ENCODE measurements at places on chromosomes 11 and 22.

DNA sequence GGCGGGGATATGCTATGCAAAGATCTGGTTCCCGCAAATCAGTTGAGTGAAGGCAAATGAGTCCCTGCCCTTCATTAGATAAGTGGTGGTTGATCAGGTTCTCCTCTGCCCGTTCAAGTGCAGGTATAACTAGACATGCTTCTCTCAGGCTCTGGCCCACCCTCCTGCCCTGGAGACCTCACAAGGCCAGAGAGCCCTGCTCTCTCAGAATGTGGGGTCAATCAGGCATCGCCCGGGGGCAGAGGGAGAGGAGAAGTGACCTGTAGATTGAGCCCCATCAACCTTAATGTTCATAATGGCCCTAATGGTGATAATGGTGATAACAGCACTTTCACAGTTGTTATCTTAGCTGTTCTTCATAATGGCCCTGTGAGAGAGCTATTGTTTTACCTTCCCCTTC lies 224.3 kb downstream of the DSCAML1 start:
- DNase-seq, result no peak

- no peak for DNase-seq
Observed at GRCh38 chr11:118843565-118843964, 40.1 kb upstream of the CXCR5 start.

DNA sequence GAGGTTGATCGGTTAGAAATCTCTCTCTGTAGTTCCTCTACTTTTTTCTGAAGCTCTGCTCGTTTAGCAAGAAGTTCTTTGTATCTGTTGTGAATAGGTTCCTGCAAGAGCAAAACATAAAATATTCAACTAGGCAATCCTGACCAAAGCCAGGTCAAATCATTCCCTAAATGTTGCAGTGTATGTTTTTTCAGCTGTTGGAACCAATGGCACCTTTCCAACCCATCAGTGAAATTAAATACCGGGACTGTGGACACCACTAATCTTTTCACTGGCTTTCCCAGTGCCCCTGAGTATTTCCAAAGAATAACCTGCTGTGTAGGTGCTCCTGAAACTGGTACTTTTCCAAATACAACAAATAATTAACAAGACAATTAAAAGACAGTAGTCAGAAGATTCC lies 45.1 kb downstream of the CEP57 start:
- DNase-seq, result no peak

GRCh38 chr22:37953062-37953436 lies 352 bp downstream of the C22orf23 start:
- no peak for DNase-seq

- DNase-seq, result peak; percentile 48
Observed at GRCh38 chr22:28442711-28443525, 236.7 kb downstream of the TTC28 start.

DNA sequence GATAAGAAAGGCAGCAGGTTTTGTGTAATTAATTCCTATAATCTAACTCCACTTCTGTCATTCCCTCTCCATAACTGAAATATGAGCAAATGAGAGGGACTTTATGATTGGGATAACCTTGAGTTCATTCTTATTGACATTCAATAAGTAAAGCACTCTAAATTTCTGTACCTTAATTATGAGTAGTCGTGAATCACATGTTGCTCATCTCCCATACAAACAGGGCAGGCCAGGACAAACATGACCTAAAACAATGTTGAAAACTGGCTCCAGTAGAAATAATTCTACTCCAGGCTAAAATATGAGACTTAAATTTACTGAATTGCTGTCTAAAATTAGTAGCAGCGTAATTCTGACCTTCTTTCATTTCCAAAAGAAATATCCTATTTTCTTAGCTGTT lies 505.4 kb downstream of the NELL1 start:
- no peak for DNase-seq

DNA sequence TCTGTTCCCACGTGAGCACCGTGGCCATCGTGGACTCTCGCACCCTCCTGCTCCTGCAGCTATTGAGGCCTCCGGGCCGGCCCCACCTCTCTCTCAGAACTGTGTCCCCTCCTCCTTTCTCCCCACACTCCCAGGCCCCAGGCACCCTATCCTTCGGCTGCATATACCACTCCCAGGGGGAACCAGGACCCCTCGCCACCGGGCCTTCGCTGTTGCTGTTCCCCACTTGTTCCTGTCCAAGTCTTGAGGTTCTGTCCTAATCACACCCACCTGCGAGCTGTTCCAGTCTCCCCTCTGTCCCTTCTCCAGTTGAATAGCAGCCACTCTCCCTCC lies 43.0 kb upstream of the CDON start:
- DNase-seq, result no peak

- no peak for DNase-seq
Observed at GRCh38 chr11:444396-445144, 2.8 kb upstream of the ANO9 start.

DNA sequence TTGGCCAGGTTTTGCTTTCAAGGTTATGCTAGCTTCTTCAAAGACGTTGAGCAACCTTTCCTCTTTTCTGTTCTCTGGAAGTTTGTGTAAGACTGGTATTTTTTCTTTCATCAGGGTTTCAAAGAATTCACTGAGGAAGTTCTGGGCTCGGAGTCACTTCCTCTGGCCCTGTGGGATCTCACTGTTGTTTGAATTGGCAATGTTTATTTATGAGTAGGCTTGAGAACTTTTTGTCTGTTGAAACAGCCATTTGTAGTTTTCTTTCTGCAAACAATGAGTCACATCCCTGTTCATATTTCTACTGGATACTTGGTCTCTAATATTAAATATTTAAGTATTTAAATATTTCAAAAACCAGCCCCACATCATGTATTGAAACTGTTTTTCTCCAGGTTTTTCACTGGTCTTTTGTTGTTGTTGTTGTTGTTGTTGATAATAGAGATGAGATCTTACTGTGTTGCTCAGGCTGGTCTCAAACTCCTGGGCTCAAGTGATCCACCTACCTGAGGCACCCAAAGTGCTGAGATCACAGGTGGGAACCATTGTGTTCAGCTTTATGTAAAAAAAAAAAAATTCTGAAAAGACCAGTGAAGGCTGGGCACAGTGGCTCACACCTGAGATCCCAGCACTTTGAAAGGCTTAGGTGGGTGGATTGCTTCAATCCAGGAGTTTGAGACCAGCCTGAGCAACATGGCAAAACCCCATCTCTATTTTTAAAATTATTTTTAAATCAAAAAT lies 26.9 kb downstream of the SUSD2 start:
- peak; percentile 30 for DNase-seq

GRCh38 chr11:79078999-79079398 lies 361.8 kb downstream of the TENM4 start:
- no peak for DNase-seq

DNA sequence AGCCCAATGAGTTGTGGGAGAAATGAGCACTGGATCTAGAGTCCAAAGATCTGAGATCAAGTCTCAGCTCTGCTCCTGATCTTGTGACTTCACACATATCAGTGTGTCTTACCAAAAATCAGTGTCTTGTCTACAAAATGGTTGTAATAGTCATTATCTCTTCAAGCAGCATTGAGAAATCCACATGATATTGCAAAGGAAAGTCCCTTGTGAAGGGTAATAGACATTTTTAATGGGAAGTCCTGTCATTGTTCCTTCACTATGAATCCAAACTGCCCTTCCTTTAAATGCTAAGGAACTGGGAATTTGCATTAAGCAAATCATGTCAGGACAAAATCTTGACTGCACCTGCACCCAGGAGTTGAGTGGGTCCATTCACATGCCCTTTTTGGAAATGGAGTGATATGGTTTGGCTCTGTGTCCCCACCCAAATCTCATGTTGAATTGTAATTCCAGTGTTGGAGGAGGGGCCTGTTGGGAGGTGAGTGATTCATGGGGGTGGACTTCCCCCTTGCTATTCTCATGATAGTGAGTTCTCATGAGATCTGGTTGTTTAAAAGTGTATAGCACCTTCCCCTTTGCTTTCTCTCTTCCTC lies 51.1 kb downstream of the COMMD9 start:
- no peak for DNase-seq

DNA sequence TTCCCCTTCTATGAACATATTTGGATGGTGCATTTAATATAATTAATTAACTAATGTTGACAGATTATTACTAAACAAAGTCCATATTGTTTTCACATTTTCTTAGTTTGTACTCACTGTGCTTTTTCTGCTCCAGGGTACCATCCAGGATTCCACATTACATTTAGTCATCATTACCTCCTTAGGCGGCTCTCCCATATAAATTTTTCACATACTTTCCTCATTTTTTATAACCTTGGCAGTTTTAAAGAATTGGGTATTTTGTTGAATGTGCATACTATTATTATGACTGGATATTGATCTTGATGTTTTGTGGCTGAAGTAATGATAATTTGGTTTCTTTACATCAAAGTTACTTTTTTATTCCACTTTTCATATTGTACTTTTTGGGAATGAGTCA lies 755.6 kb upstream of the ANO3 start:
- DNase-seq, result no peak

- no peak for DNase-seq
Observed at GRCh38 chr22:50136581-50137015, 33.9 kb upstream of the PANX2 start.

DNA sequence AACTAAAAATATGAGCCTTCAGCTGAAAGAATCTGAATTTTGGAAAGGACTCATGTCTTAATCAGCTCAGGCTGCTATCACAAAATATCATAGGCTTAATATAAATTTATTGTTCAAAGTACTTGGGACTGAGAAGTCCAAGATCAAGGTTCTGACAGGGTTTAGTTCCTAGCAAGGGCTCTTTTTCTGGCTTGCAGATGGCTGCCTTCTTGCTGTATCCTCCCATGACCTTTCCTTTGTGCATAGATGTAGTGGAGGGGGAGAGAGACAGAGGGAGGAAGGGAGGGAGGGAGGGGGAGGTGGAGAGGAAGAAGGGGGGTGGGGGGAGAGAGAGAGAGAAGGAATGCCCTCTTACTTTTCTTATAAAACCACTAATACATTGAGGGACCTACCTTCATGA lies 306.8 kb upstream of the DDI1 start:
- DNase-seq, result no peak

- no peak for DNase-seq
Observed at GRCh38 chr11:8661001-8661795, 21.3 kb downstream of the TRIM66 start.

DNA sequence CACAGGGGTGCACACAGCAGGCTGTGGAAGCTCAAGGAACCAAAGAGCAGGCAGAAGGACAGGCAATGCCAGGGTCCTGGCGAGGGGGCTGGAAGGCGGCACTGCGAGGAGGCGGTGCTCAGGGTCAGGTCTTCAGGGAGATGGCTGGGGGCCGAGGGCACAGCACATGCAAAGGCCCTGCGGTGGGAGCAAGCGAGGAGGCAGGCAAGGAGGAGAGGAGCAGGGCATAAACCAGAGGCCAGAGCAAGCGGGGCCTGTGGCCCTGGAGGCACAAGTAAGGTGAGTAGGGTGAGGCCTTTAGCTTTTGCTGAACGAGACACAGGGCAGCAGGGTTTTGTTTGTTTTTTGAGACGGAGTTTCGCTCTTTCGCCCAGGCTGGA lies 126.9 kb downstream of the ARHGAP8 start:
- DNase-seq, result no peak

DNA sequence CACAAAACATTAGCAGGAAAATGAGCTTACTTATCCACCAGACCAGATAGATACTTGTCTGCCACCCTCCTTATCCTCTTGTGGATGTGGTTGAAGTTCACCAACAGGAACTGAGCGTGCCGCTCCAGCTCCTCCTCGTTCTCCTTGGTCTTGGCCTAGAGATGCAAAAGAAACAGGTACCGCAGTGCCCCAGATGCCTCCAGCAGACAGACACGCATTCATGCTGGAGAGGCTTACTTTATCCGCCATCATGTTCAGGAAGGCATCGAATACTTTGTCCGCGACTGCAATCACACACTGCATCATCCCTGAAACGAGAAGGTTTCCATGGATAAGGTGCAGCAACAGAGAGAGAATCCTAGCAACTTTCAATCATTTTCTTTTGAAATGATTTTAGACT lies 21.0 kb upstream of the SERPIND1 start:
- DNase-seq, result no peak

DNA sequence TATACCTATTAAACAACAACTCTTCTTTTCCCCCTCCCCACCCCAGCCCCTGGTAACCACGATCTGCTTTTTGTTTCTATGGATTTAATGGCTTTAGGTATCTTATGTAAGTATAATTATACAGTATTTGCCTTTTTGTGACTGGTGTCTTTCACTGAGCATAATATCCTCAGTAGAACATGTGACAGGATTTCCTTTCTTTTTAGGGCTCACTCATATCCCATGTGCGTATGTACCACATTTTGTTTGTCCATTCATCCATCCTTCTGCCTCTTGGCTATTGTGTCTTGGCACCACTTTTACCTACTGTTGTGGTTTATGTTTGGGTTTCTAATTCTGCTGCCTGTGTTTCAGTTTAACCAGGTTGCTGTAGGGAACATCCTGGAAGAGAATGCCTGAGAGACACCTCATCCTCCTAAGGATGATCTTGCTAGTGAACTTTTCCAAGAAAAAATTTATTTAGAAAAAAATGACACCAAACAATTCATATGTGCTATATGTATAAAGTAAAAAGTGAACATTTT lies 77.6 kb upstream of the SESN3 start:
- DNase-seq, result no peak

GRCh38 chr11:30801357-30801756 lies 215.2 kb upstream of the MPPED2 start:
- no peak for DNase-seq

- no peak for DNase-seq
Observed at GRCh38 chr22:40671369-40671768, 7.9 kb upstream of the MCHR1 start.

- no peak for DNase-seq
Observed at GRCh38 chr11:115580927-115581680, 76.9 kb upstream of the CADM1 start.

GRCh38 chr11:36657610-36658267 lies 59.7 kb upstream of the RAG2 start:
- DNase-seq, result no peak

DNA sequence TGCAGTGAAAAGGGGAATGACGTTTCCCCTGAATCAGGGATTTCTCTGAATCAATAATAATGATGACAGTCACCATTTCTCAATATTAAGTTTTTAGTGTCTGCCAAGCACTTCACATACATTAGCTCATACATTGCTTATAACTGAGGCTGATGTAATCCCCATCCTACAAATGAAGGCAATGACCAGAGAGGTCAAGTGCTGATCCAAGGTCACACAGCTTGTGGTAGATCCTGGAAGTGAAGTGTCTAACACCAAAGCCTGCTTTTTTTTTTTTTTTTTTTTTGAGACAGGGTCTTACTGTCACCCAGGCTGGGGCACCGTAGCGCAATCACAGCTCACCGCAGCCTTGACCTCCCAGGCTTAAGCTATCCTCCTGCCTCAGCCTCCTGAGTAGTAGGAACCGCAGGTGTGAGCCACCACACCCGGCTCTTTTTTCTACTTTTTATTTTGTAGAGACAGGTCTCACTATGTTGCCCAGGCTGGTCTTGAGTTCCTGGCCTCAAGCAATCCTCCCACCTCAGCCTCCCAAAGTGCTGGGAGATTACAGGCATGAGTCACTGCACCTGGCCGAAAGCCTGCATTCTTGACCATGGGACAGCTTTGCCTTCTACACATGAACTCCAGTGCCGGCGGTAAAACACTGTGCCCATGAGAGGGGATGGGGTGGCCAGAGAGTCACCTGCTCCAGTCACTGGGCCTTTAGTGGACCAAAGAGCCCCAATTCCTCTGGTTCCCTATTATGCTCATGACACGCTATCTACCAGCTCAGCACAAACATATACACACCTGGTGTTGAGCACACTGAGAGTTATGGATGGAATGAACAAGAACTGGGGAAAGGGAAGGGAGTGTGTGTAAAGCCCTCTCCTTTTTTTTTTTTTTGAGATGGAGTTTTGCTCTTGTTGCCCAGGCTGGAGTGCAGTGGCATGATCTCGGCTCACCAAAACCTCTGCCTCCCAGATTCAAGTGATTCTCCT lies 17.4 kb downstream of the ARHGAP1 start:
- no peak for DNase-seq
